ENCODE measurements at places on chromosomes 16 and 17. TPM values are rescaled to one million over a fixed set of nuclear protein-coding genes. Genes with fewer than 3 reads are reported as not detected.

The SOST gene
- total RNA-seq = not detected

The IRF8 gene
- total RNA-seq = 1.1 TPM

The PRSS22 gene
- not detected for total RNA-seq

The KRTAP4-6 gene
- not detected for total RNA-seq

The KRTAP4-5 gene
- total RNA-seq = not detected

The TSPOAP1 gene
- total RNA-seq = 6.6 TPM

The GAS2L2 gene
- 0.09 TPM for total RNA-seq

The KRT9 gene
- not detected for total RNA-seq

The PIK3R5 gene
- total RNA-seq = 1.6 TPM

The TAF1C gene
- total RNA-seq = 8.3 TPM

Data from psoas muscle (tissue), 8 donors.